ENCODE measurements at places on chromosomes 3 and 15. TPM values are rescaled to one million over a fixed set of nuclear protein-coding genes. Genes with fewer than 3 reads are reported as not detected.

GRCh38 chr15:81190922-81191507 lies 5.7 kb upstream of the IL16 start:
- DNase-seq, result no peak

DNA sequence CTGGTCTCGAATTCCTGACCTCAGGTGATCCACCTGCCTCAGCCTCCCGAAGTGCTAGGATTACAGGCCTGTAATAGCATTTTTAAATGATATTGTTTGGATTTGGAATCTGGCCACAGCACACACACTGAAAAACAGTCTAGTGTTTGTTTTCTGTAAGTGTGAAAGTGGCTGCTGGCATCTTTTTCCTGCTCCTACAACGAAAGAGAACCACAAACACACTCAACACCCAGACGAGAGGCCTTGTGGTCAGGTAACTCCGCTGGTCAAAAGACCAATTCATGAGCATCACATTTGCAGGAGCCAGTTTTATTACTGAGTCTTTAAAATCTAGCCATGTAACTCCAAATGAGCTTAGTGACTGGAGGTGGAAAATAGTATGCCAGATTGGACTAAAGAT lies 50.2 kb downstream of the IMPG2 start:
- DNase-seq, result no peak

ZIC1 gene
- total RNA-seq, result not detected

GRCh38 chr3:143201870-143202752 lies 82.5 kb downstream of the CHST2 start:
- no peak for DNase-seq

DNA sequence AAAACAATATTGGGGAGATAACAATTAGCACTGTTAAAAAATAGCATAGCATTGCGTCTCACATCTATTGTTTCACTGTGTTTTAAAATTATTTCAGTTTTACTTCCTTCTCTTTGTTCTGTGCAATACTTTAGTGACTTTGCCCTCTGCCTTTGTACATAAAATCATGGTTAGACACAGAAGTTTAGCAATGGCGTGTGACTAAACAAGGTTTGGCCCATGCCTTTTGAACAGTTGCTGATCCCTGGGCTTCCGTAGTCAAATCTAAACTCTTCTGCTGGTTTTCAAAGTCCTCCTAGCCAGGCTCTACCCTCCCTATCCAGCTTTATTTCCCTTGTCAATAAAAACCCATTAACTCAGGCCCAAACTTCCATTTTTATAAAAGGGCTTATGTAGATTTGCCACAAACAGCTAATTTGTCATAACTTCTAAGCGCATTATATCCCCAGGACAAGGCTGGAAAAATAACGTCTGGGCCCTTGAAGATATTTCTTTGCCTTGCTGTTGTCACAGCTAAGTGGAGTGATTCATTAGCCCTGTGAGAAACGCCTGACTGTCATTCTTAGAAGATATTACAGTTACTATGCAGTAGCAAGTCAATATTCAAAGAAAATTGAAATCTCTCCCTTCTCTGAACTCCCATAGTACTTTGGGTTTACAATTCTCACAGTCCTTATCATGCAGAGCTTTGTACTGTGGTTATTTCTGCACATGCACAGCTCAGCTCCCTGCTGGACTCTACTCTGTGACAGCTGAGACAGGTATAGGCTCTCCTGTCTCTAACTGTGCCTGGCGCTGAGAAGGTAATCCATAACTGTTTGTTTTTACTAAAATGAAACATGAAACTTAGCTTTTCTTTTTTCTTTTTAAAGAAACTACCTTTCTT lies 123.4 kb upstream of the SLC24A5 start:
- DNase-seq, result no peak

DNA sequence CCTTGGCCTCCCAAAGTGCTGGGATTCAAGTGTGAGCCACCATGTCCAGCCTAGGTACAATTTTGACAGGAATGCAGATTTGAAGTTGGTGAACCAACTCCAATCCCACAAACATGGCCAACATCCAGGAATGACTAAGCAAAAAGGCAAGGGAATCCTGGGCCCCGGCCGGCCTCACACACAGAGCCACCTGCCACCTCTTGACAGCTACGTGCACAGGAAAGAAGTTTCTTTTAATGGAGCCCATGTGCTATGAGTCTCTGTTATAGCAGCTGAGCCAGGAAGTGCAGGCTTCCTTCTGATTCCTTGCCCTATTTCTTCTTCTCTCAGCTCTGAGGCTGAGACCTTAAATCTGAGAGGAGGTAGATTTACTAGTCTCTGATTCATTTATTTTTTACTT lies 8.8 kb downstream of the TMEM40 start:
- DNase-seq, result peak; percentile 76

CMSS1 gene
- total RNA-seq, result 55.3 TPM

- peak; percentile 53 for DNase-seq
These were observed 84.2 kb upstream of the ZNF280D start for GRCh38 chr15:56817321-56818080.

RNF111 gene
- 30.7 TPM for total RNA-seq

FAM81A gene
- total RNA-seq, result 2.9 TPM

DNA sequence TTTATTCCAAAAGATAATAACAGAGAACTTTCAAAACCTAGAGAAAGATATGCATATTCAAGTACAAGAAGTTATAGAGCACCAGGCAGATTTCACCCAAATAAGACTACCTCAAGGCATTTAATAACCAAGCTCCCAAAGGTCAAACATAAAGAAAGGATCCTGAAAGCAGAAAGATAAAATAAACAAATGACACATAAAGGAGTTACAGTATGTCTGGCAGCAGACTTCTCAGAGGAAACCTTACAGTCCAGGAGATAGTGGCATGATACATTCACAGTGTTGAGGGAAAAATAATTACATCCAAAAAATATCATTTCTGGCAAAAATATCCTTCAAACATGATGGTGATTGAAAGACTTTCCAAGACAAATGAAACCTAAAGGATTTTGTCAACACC lies 185.8 kb upstream of the POU1F1 start:
- no peak for DNase-seq

DNA sequence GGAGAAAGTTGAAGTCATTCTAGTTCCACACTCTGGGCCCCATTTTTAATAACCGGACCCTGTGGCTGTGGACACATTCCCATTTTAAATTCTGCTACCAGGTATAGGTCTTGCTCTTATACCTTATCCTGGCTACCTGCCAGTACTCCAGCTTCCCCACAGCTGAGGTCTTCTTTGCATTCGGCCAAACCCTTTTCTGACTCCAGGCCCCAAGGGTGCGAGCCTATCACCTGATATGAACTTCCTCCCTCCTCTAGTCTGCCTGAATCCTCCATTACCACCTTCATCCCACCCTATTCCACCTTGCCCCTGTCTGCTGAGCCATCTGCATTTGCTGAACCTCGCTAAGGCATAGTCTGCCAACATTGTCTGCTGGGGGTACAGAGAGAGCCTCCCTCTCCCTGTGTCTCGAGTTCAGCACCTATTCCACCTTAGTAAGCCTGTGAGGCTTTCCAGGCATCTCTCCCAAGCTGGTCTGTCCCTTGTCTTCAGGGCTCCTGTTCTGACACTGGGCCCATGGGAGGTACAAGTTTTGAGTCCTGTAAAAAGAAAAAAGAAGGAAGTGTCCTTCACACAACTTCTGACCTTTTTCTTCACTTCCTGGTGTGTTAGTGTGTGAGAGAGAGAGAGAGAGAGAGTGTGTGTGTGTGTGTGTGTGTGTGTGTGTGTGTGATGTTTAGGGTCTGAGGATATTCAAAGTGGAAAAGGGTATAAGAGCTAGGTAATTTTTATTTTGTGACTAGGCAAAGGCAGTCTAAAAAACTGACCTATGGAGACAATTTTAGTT lies 27.0 kb downstream of the PDE8A start:
- no peak for DNase-seq

NR1I2 gene
- not detected for total RNA-seq

CHRNB4 gene
- total RNA-seq, result under 0.01 TPM

GRCh38 chr3:15660055-15660935 lies 58.8 kb downstream of the BTD start:
- DNase-seq, result peak; percentile 32

ZDHHC23 gene
- total RNA-seq, result 5.2 TPM

AQP9 gene
- not detected for total RNA-seq

DNA sequence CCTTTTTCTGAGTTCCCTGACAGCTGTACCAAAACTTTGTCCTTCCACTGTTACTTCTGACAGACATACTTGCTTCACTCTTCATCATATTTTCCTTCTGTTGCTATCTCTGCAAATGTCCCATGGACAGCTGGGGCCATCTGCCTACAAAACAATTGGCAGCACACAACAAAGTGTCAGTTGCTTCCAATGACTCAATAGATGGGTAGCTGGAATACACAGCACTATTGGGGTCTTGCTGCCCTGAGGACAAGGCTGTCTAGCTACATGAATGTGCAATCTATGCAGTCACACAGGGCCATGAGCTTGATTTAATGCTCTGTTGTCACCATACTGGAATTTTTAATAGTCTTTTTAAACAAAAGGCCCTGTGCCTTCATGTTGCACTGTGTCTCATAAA lies 192.8 kb downstream of the DTWD1 start:
- no peak for DNase-seq

GRCh38 chr15:63244399-63244798 lies 33.0 kb upstream of the APH1B start:
- DNase-seq, result peak; percentile 44

PP2D1 gene
- total RNA-seq, result not detected

- DNase-seq, result no peak
These were observed 62.2 kb downstream of the MB21D2 start for GRCh38 chr3:192855434-192855833.

GRCh38 chr3:149145974-149146373 lies 16.5 kb downstream of the HPS3 start:
- DNase-seq, result no peak

TUSC7 gene
- not detected for total RNA-seq

GRCh38 chr15:44366971-44367370 lies 60.5 kb upstream of the CTDSPL2 start:
- DNase-seq, result no peak

DNA sequence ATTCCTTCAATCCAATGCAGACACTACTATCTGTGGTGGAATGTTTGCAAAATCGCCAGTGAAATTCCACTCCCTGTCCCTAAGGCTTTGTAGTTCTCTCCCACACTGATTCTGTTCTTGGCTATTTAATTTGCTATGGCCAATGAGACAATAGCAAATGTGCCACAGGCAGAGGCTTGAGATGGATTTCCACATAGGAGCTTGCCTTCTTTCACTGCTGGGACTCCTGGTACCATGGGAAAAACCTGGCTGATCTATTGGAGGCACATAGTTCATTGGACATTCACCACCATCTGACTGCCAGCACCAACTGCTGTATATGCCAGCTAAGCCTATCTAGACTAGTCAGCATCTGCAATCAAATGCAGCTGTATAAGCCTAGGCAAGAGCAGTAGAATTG lies 103.8 kb downstream of the NR1D2 start:
- peak; percentile 19 for DNase-seq

DNA sequence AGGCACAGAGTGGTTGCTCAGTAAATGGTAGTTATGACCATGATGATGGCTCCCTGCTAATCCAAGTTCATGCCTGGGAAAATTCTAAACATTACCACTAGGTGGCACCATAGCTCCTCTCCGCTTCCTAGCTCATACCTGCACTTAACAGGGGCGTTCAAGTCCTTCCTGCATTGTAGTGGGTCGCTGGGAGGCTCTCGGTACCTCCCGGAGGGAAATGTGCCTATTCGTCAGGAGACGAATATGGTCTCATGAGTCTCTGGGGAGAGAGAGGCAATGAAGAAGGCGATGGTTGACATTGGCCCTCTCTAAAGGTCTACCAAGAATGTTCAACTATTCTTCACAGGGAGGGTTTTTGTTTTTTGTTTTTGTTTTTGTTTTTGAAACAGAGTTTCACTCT lies 10.9 kb downstream of the MESP1 start:
- peak; percentile 52 for DNase-seq

DNA sequence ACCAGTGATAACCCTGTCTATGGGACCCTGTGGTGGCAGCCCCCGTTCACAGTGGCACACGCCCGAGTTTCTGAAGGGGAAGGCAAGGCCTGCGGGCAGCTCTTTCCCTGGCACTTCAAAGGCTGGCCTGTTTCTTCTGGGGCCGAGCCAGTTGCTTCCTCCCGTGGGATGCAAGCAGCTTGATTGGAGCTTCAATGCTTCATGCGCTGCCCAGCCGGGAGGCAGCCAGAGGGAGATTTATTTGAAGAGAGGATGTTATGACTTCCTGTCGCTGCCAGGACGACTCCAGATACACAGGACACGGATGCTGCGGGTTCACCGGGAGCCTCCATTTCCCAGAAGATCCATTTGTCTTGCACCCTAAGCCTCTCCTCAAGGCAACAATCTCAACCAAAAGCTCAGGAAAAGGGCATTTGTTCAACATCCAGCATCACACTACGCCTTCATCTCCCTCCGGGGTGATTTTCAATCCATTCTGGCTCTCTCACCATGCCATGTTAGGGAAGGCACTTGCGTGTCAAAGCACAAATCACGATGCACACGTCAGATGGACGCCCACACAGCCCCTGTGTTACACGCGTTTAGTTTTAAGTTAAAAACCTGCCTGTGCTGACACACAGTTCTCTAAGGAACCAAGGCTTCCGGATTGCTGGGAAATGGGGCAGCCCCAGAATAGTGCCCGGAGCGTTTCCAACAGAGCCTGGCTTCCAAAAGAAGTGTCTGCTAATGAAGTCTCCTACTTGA lies 330.2 kb downstream of the OCA2 start:
- DNase-seq, result no peak

- DNase-seq, result no peak
These were observed 797.6 kb downstream of the ROBO2 start for GRCh38 chr3:77837456-77838025.

DNA sequence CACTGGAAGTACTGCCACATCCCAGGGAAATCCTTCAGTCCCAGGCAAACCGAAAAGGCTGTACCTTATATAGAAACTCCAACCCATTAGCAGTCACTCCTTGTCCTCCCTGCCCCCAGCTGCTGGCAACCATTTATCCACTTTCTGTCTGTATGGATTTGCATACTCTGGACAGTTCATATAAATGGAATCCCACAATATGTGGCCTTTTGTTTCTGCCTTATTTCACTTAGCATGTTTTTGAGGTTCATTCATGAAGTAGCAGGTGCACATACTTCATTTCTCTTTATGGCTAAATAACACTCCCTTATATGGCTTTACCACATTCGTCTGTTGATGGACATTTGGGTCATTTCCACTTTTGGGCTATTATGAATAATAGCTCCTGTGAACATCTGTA lies 51.6 kb upstream of the CMTM8 start:
- no peak for DNase-seq

CHL1 gene
- total RNA-seq, result 3.2 TPM

GRCh38 chr15:92273723-92274122 lies 120.0 kb upstream of the ST8SIA2 start:
- DNase-seq, result no peak

DNA sequence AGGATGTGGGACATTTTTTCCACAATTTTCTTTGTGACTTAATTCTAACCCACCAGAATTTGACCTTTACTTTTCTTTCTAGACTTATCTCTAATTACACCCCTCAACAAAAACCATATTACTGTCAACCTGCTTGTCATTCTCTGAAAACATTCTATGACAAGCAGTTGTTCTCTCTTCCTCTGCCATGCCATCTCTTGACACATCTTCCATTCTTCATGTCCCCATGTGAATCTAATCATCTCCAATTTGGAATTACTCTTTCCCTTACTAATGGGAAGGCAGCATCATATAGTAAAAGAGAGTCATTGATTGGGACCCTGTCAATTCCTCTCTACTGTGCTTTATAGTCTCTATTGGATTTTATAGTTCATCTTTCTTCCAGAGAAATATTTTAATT lies 61.3 kb upstream of the P2RY1 start:
- no peak for DNase-seq

Measured in mammary epithelial cell (primary cell).